ACHN (cell line): ENCODE measurements at places on chromosomes 12 and 14.

DNA sequence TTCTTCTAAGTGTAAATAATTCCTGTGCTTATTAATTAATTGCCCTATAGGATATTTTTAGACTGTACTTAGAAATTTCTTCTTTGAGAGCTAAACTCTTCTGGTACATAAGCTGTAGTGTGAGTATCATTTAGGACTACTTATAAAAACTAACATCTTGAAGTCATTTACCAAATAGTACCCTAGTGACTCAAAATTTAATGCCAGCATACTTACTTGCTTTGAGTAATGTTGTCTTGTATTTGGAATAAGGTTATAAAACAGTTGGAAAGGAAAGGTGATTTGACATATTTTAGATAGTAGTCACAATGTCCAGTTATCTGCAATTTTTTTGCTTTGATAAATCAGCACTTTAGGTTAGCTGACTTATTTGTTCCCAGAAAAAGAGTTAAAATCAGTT lies 39.1 kb downstream of the SPATA7 start:
- no peak for DNase-seq

GRCh38 chr12:28824849-28825248 lies 324.2 kb upstream of the FAR2 start:
- DNase-seq, result no peak

DNA sequence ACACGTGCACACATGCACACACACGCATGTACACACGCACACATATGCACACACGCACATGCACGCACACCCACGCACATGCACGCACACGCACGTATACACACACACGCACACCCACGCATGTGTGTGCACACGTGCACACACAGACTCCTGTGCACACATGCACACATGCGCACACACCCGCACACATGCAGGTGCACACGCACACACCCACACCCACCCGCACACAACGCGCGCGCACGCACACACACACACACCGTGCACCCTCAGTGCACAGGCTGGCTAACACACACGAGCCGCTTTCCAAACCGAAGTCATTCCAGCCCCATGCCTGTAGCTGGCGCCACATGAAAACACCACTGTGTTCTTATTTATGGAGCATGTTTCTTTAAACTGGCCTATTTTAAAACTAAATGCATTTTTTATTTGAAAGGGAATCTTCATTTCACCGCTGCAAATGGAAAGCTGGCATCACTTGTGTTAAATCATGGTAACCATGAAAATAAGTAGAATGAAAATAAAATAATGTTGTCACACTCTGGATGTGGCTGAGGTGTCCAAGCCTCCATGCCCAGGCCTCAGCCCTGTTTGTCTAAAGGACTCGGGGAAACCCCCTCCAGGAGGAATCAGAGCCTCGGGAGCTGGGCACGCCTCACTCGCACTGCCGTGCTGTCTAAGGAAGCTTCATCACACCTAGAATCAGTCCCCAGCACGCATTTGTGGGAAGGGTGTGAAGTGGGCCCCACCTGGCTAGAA lies 45.1 kb downstream of the GALNT9 start:
- DNase-seq, result peak; percentile 73

GRCh38 chr14:35631071-35631805 lies 97.3 kb downstream of the INSM2 start:
- DNase-seq, result no peak

GRCh38 chr12:40338071-40338470 lies 113.3 kb downstream of the LRRK2 start:
- no peak for DNase-seq

GRCh38 chr12:121874071-121874470 lies 14.5 kb upstream of the PSMD9 start:
- no peak for DNase-seq

DNA sequence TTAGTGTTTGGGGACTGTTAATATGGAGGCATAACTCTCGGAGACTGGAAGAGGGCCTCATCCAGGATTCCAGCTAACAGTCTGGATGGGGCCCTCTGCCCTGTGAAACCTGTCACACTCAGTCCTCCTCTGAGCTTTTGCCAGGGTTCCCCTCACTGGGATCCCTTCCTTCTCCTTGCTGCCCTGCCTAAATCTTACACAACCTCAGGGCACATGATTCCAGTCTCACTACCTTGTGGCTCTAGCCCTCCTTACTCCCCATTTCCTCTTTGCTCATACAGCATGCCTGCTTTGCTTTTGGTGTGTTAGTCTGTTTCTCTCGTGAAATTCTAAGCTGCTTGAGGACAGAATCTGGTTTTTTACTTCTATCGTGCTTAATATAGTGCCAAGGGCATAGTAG lies 942 bp upstream of the GSG1 start:
- no peak for DNase-seq

- peak; percentile 53 for DNase-seq
Observed at GRCh38 chr14:75906680-75907280, 75.0 kb downstream of the TGFB3 start.

- DNase-seq, result no peak
Observed at GRCh38 chr12:87253157-87253556, 776.0 kb downstream of the C12orf50 start.

DNA sequence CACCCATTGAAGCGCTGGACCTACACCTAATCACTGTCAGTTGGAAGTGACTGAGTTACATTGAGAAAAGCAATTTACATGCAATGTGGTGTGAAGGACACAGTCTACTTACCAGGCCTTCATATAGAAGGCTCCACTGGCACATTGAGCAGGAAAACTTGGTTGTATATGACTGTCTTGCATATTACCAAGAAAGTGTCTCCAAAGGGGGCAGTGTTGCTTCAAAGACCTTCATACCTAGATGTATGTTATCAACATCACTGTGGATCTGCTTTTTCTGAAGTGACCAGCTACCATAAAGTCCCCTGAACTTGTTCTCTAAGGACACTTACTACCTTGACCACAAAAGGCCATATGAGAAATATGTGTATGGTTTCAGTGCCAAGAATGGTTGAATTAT lies 64.1 kb downstream of the NELL2 start:
- peak; percentile 31 for DNase-seq

DNA sequence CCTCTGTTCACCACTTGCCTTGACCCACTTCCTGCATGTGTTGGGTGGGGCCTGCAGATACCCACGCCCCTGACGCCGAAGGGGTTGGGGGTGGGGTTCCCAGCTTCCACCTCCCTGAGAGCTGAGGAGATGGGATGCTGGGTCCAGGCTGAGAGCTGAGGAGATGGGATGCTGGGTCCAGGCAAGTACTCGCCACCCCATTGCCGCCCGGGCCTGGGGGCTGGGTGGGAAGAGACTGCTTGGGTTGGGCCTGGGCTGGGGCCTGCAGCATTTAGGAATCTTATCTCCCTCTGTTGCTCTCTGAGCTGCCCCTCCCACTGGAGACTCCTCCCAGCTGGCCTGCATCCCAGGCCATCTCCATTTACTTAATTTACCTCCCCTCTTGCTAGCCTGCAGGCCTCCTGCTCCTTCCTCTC lies 17.4 kb downstream of the TEAD4 start:
- no peak for DNase-seq

DNA sequence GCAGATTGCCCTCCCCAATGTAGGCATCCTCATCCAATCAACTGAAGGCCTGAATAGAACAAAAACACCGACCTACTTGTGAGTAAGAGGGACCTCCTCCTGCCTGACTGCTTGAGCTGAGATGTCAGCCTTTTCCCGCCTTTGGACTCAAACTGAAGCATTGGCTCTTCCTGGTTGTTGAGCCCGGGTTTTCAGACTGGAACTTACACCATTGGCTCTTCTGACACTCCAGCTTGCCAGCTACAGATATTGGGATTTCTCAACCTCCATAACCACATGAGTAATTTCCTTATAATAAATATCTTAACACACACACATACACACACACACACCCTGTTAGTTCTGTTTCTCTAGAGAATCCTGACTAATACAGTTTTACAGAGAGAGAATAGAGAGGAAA lies 173.4 kb upstream of the NTF3 start:
- DNase-seq, result no peak
